ENCODE measurements at places on chromosomes 1 and 21. TPM values are rescaled to one million over a fixed set of nuclear protein-coding genes. Genes with fewer than 3 reads are reported as not detected.

Gene PRPF38A
- total RNA-seq: 59.6 TPM

Gene LCE3D
- total RNA-seq: not detected

Gene AMY1B
- not detected for total RNA-seq

Gene DYNLT4
- total RNA-seq: 0.57 TPM

Gene VWA1
- total RNA-seq: 28.3 TPM

Gene TAL1
- total RNA-seq: 0.63 TPM

Gene EPHA2
- 31.4 TPM for total RNA-seq

Gene CORT
- total RNA-seq: 0.66 TPM

Gene CACHD1
- total RNA-seq: 34.4 TPM

Gene OR2T33
- not detected for total RNA-seq

Gene DIO1
- not detected for total RNA-seq

DNA sequence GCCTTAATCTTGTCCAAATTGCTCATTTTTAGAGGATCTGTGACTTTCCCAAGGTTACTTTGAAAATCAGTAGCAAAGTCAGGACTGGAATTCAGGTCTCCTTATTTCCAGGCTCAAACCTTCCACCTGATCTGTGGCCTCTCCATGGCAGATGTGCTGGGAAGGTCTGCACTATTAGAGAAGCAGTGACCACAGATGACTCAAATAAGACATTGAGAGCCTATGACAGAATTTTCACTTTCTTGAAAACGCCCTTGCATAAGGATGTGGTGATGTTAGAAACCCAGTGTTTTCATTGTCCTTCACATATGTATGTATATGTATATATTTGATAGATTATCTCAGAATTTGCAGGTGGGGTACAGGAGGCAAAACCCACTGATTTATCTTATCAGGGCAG lies 45.3 kb downstream of the TTC39A start:
- no peaks in the 10 kb centered on the region for H3K36me3 ChIP-seq
- peaks cover 4% of the 10 kb centered on the region for H3K4me1 ChIP-seq
- no peak overlapping the region for H3K27ac ChIP-seq
- DNase-seq: no peak
- H3K27me3 ChIP-seq: no peaks in the 10 kb centered on the region

GRCh38 chr1:19325368-19325957 lies 13.3 kb downstream of the SLC66A1 start:
- no peak overlapping the region for H3K27ac ChIP-seq
- no peaks in the 10 kb centered on the region for H3K27me3 ChIP-seq
- peaks cover 8% of the 10 kb centered on the region for H3K36me3 ChIP-seq
- DNase-seq: no peak
- H3K4me1 ChIP-seq: no peaks in the 10 kb centered on the region

GRCh38 chr1:244287726-244288125 lies 164.0 kb downstream of the ADSS2 start:
- no peak overlapping the region for H3K27ac ChIP-seq
- peaks cover 4% of the 10 kb centered on the region for H3K36me3 ChIP-seq
- H3K4me3 ChIP-seq: no peak overlapping the region
- H3K4me1 ChIP-seq: no peaks in the 10 kb centered on the region

GRCh38 chr1:85494904-85495266 lies 29.9 kb upstream of the DDAH1 start:
- H3K27ac ChIP-seq: no peak overlapping the region
- no peaks in the 10 kb centered on the region for H3K4me1 ChIP-seq
- H3K27me3 ChIP-seq: no peaks in the 10 kb centered on the region
- DNase-seq: no peak

DNA sequence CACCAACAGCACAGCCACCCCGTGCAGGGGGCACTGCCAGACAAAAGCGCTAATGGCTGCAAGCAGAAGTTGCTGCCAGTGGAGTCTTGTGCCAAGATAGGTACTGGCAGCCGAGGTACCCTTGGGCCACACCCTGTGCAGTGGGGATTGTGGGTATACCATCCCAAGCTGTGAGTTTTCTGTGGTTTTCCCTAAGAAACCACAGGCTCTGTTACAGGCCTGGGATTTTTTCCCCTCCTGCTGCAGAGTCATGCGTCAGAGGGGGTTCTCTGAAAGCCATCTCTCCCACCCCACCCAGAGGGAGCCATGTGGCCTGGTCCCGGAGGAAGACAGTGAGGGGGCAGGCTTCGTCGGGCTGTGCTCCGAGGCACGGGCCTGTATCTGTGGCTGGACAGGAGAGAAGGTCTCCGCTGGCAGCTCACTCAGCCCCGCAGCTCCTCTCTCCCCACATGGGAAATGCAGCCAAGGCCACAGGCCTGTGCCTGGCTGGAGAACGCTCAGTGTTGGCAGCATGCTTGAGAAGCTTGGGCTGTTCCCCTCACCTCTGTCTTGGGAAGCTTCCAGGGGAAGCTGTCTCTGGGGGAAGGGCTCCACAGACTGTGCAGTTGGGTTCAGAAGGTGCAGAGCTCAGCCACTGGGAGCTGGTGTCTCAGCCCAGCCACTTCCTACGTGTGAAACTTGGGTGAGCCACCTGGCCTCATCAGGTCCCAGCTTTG lies 42.5 kb downstream of the NEK2 start:
- no peaks in the 10 kb centered on the region for H3K36me3 ChIP-seq
- H3K27ac ChIP-seq: no peak overlapping the region
- H3K4me3 ChIP-seq: no peak overlapping the region
- no peak for DNase-seq

DNA sequence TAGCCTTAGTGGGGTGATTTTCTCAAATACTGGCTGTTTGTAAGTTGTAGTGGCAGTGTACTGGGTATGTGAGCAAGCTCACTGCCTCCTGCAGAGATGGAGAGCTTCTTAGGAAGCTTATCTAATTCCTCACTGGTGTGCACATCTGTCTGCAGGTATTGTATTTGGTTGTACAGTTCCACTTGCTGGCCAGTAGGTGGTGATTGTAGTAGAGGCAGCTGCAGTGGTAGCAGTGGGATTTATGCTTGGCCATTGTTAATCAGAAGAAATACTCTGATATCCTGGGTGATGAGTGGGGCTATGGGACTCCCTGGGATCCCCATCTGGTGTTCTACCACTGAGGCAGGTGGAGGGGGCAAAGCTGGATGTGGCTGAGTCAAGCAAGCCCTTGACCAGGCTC lies 276.1 kb upstream of the SPAG17 start:
- no peak overlapping the region for H3K4me3 ChIP-seq
- DNase-seq: no peak
- H3K4me1 ChIP-seq: no peaks in the 10 kb centered on the region
- H3K27me3 ChIP-seq: no peaks in the 10 kb centered on the region
- peaks cover 25% of the 10 kb centered on the region for H3K36me3 ChIP-seq
- no peak overlapping the region for H3K27ac ChIP-seq

- H3K27me3 ChIP-seq: peaks cover 52% of the 10 kb centered on the region
- H3K36me3 ChIP-seq: no peaks in the 10 kb centered on the region
- peak overlapping the region; percentile 75 for H3K4me3 ChIP-seq
Measured at GRCh38 chr1:41380979-41381691, 19.9 kb downstream of the FOXO6 start.

DNA sequence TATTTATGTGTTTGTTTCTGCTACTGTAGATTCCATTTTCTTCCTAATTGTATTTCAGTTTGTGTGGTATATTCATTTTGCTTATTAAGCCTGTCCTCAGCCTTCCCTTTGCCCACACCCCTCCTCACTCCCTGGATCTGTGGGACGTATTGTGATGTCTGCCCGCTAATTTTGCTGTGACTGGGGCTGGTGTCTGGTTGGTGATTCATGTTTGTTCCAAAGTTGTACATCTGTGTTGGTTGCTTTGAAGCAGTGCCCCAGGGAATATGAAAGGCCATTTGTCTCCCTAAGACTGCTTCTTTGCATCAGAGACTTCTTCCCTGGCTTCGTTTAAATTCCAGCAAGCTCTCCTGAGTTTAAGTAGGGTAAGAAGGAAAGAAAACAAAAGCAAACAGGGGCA lies 289.5 kb upstream of the SGIP1 start:
- DNase-seq: no peak
- H3K27ac ChIP-seq: no peak overlapping the region
- H3K36me3 ChIP-seq: no peaks in the 10 kb centered on the region
- no peak overlapping the region for H3K4me3 ChIP-seq
- H3K4me1 ChIP-seq: peaks cover 3% of the 10 kb centered on the region

DNA sequence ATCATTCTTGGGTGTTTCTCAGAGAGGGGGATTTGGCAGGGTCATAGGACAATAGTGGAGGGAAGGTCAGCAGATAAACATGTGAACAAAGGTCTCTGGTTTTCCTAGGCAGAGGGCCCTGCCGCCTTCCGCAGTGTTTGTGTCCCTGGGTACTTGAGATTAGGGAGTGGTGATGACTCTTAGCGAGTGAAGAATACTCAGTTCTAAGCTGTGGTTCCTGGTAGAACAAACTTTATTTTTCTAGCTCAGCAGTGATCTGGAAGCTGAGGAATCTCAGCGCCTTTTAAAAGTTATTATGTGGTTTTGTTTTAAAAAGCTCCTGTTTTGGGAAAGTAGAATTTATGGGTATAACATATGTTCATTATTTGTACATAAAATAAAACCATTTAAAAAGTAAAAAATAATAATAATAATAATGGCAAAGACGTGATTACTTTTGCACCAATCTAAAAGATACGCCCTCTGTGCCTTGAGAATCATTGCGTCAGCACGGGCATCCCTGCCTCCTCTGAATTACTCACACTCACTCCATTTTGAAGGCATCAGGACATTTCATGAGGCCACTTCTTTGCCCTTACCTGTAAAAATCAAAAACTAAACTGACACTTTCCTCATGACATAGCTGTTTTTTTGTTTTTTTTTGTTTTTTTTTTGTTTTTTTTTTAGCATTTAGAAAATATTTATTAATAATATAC lies 29.7 kb upstream of the TNFRSF1B start:
- no peaks in the 10 kb centered on the region for H3K4me1 ChIP-seq
- no peak for DNase-seq
- no peaks in the 10 kb centered on the region for H3K27me3 ChIP-seq
- H3K4me3 ChIP-seq: no peak overlapping the region

DNA sequence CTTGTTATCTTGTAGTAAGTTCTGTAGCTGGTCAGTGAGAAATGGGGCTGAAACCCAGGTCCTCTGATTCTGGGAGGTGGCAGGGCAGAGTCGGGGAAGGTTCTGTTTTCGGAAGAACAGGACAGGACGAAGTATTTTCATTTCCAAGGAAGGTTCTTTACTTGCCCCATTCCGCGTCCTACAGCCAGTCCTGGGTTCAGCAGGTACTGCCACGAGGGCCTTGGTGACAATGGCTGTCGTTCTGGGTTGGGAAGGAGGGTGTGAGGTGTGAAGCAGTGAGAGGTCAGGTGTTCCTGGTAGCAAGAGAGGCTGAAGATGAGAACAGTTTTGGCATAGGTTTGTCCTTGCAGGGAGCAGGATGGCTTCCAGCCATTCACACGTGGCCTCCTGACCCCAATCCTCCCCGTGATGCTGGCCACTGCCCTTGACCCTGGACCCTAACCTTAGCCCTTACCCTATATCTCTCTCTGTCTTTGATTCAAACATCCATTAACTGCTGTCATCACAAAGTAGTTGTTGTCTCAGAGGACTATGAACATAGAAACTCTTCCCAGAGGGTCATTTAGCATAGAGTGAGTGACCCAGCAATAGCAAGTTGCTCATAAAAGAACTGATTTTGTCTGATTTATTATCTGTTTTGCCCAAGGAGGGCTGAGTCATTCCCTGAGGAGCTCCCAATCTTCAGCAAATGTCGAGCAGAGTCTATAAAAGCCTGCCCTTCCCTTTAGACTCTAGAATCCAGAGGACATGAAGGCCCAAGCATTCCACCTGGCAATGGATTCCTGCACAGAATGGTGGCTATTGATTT lies 25.0 kb downstream of the VASH2 start:
- H3K27me3 ChIP-seq: no peaks in the 10 kb centered on the region
- no peak for DNase-seq
- peaks cover 83% of the 10 kb centered on the region for H3K4me1 ChIP-seq
- H3K4me3 ChIP-seq: no peak overlapping the region
- H3K27ac ChIP-seq: peak overlapping the region; percentile 88
- peaks cover 97% of the 10 kb centered on the region for H3K36me3 ChIP-seq

All from WTC11 (cell line).